Stimulated activated naive B cell treated with anti-CD40 and anti-IgM and Interleukin-4, amounts not matched to agents 10 μg/mL and 1 μg/mL and 100 μg/mL, for 72 hours (primary cell): ENCODE measurements at places on chromosomes 1 and 21.

DNA sequence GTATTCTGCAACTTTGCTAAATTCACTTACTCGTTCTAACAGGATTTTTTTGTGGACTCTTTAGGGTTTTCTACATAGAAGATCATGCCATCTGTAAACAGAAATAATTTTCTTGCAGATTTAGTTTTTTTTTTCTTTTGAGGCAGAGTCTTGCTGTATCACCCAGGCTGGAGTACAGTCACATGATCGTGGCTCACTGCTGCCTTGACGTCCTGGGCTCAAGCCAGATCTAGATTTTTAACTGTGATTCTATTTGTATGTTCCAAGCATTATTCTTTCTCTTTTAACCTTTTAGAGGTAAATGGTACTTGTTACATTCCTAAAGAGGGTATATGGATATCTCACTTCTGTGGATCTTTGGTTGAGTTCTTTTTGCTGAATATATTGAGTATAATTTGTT lies 18.6 kb downstream of the FABP3 start:
- DNase-seq, result no peak

GRCh38 chr21:41957991-41958766 lies 4.4 kb upstream of the C2CD2 start:
- no peak for DNase-seq

- DNase-seq, result no peak
These were observed 4.2 kb downstream of the ADSS2 start for GRCh38 chr1:244447552-244447951.

- DNase-seq, result no peak
These were observed 32.7 kb downstream of the PRDX6 start for GRCh38 chr1:173509797-173510196.

DNA sequence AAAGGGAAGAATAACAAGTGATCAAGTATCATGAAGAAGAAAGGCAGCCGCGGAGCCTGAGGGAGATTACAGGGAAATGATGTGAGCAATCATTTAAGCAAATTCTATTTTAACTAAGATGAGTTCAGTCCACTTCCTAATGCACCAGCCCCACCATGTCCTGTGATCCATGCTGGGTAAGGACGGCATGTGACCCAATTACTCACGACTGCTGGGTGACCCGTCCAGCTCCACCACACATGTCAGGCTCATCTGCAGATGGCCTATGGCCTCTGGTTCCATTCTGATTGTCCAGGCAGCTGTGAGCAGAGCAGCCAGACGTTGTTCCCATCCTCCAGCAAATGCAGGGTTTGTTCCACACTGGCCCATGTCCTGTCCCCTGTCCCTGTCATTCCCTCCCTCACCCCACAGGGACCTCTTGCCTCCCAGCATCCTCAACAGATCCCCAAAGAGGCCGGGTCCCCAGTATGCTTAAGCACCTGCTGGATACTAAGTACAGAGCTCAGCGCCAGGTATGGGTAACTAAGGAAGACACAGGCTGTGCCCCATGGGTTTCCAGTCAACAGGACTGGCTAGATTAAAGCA lies 87.9 kb downstream of the MATN1 start:
- no peak for DNase-seq

GRCh38 chr1:35454616-35455015 lies 102.6 kb downstream of the KIAA0319L start:
- no peak for DNase-seq

GRCh38 chr1:83905315-83905907 lies 93.5 kb downstream of the TTLL7 start:
- DNase-seq, result no peak
